ENCODE measurements at places on chromosomes 16 and 17.
A peak's percentile ranks its signal among the peaks of the same experiment; 100 is the strongest.

DNA sequence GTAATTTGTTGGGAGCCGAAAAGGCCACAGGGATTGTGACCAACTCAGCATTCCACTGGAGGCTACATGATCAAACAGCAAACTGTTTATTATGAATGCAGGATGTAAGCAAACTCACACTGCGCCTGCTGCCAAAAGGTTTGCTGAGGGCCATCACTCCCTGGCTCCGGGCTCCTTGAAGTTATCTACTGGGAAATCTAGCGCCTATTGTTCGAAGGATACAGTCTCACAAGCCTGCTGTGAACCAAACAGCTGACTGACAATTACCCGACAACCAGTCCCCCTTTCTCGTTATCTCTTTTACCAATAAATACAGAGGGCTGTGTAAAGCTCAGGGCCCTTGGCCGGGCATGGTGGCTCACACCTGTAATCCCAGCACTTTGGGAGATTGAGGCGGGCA is 52.5 kb downstream of the BCL7C start:
- DNase-seq: no peak

- no peak for DNase-seq
Observed at GRCh38 chr16:15803618-15804017, 53.2 kb downstream of the MYH11 start.

- no peak for DNase-seq
Observed at GRCh38 chr17:58702045-58702476, 9.7 kb downstream of the RAD51C start.

DNA sequence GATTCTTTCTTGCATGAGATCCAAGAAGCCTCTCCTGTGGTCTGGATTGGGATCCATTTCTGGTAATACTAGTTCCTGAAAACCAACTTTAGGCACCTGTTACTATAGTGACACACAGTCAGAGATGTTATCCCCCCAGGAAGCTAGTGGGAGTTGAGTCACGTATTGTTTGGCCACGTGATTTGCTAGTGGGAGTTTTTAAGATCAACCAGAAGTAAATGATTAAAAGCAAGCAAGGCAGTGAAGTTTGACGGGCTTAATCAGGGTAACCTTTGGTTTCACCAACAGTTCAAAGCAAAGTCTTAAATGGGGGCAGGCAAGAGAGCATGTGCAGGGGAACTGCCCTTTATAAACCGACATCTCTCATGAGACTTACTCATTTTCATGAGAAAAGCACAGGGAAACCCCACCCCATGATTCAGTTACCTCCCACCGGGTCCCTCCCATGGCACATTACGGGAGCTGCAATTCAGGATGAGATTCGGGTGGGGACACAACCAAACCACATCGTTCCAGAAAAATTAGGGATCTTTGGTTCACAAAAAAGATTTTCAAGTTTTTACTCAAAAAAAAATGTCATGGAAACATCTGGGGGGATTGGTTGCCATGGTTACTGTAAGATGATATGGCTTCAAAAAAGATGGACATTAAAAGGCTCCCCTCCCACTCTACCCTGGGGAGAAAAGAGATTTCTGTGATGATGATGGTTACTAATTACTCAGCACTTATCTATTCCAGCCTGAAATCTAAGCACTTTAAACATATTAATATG is 483.1 kb upstream of the ERCC4 start:
- no peak for DNase-seq

GRCh38 chr17:7781429-7781828 is 52.6 kb upstream of the KDM6B start:
- no peak for DNase-seq

DNA sequence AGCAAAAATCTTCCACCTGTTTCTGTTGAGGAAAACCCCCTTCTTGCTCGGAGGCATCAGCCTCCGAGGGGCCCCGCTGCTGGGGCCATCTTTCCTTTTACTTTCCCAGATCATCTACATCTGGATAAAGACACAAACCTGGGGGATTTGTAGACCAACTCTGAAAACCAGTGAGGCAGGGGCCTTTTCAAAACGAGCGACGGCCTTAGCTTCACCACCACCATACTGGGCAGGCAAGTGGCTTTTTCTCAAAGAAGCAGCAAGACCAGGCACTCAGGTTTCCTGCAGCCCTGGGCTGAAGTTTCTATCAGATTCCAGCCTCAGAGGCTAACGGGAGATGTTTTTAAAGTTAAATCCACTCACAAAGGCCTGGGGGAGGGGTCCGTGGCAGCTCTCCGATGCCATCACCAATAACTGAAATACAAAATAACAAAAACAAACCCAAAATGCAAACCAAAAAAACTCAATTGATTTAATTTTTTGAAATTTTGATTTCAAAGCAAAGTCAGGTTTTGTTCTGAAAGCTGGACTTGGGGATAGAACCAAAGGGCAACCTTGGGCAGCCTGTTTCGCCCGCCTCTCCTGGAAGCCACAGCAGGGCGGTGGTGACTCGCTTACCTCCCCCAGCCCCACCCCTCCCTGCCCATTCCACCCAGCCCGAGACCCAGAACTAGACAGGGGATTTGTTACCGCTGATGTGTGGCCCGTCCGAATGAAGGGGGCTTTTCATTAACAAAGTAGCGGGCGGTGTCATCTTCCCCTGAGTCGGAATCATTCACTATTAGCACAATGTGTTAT is 55.8 kb downstream of the SALL1 start:
- DNase-seq: no peak

- no peak for DNase-seq
Observed at GRCh38 chr17:5825717-5826330, 241.5 kb upstream of the NLRP1 start.

DNA sequence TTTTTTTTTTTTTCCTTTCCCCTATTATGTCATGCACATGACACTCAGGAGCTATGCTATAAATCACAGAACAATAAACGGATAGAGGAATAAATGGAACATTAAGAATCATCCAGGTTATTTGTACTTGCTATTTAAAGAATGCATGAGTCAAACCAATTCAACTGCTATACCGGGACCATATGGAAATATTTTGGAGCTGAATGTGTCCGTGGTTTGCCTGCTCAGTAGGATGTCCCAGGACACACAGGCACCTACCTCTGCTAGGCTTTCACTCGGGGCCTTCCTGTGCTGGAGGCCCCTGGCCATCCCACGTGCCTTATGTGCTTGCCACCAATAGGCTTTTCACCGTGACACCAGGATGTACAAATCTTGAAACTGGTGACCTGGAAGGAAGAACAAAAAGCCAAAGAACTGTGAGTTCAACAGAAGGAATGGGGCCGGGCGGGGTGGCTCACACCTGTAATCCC is 15.3 kb upstream of the SEC14L1 start:
- peak; percentile 24 for DNase-seq

- no peak for DNase-seq
Observed at GRCh38 chr16:86576591-86577313, 1.6 kb upstream of the FOXL1 start.

DNA sequence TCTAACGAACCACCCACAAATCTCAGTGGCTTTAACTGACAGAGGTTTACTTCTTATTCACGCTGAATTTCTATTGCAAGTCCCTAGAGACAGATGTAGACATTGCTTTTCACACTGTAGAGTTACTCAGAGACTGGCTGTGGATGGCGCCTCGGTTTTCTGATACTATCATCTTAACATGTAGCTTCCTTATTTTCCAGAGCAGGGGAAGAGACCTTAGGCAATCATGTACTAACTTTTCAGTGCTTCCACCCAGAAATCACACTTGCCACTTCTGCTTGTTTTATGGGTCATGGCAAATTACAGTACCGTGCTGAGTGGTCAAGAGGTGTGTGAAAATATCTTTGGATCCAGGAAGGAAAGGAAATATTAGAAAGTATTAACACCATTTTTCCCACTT is 65.4 kb downstream of the MAF start:
- DNase-seq: no peak

DNA sequence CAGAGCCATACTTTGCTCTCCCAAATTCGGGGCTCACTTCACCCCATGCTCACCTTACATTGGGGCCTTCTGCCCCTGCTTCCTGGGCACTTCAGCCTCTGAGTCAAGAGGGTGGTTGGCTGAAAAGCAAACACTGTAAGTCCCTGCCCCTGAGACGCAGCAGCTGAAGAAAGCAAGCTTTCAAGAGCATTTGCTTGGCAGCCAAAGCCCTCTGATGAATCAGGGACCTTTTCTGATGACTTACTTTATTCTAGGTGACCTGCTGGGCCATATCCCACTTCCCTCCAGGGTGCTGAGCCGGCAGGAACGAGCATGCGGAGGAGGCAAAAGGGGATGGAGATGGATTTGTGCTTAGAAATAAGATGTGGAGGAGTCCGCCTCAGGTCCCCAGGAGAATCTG is 147.0 kb upstream of the TNRC6C start:
- no peak for DNase-seq

- DNase-seq: no peak
Observed at GRCh38 chr17:50629902-50630301, 4.8 kb upstream of the ABCC3 start.

DNA sequence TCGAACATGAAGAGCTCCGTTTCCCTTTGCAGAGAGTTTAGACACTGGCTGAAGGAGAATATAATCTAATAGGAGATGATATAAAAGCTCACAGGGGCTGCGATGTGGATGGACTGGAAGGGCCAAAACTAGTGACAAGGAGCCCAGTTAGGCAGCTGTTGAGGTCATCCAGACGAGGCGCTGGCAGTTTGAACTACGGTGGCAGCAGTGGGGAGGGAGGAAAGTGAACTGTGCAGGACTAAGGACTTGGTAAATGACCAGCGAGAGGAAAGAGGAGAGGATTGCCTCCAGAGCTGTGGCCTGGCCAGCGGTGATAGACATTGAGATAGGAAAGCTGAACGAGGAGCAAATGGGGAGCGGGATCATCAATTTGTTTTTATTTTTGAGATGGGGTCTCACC is 14.6 kb upstream of the YWHAE start:
- DNase-seq: no peak

GRCh38 chr16:82682767-82683166 is 56.0 kb downstream of the CDH13 start:
- DNase-seq: no peak

GRCh38 chr17:68305142-68305541 is 13.8 kb downstream of the ARSG start:
- DNase-seq: no peak

GRCh38 chr16:30355144-30355953 is at the start of gene CD2BP2:
CD2BP2 (minus strand) TSS chr16:30355308; CDS start chr16:30354681, 627 bp downstream.
- DNase-seq: peak; percentile 93

DNA sequence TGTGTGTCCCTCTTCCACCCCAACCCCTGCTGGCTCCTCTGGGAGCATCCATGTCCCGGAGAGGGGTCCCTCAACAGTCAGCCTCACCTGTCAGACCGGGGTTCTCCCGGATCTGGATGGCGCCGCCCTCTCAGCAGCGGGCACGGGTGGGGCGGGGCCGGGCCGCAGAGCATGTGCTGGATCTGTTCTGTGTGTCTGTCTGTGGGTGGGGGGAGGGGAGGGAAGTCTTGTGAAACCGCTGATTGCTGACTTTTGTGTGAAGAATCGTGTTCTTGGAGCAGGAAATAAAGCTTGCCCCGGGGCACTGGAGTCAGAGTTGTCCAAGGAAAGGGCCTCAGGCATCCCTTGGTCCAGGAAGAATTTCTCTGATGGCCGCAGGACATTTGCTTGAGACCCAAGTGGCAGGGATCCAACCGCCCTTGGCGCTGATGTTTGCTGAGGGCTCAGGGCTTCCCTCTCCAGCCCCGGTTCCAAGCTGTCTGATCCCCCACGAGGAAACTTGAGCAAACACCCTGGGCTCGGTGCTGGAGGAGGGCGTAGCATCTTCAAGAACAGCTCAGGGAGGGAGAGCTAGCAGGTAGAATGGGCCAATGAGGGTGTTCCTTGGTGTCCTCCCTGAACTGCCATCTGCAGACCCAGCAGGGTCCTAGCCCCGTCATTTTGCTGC is 4.5 kb downstream of the NXPH3 start:
- no peak for DNase-seq

GRCh38 chr16:56825826-56826225 is 39.2 kb upstream of the SLC12A3 start:
- DNase-seq: no peak

DNA sequence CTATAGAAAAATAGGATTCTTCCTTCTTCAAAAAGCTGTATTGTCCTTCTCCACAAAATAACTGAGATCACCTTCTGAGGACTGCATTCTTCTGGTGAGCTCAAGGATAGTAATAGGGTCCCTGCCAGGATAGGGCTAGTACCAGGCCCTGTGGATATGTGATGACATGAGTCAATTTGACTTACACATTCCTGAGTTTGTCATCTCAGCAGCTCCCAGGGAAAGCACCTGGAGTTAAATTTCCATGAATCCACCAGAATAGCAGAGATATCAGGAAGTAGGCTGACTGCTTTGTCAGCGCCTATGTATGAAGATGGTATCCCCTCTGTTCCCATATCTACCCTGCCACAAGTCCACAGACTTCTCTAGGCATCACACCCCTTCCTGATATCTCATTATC is 225.8 kb downstream of the PMP22 start:
- no peak for DNase-seq

DNA sequence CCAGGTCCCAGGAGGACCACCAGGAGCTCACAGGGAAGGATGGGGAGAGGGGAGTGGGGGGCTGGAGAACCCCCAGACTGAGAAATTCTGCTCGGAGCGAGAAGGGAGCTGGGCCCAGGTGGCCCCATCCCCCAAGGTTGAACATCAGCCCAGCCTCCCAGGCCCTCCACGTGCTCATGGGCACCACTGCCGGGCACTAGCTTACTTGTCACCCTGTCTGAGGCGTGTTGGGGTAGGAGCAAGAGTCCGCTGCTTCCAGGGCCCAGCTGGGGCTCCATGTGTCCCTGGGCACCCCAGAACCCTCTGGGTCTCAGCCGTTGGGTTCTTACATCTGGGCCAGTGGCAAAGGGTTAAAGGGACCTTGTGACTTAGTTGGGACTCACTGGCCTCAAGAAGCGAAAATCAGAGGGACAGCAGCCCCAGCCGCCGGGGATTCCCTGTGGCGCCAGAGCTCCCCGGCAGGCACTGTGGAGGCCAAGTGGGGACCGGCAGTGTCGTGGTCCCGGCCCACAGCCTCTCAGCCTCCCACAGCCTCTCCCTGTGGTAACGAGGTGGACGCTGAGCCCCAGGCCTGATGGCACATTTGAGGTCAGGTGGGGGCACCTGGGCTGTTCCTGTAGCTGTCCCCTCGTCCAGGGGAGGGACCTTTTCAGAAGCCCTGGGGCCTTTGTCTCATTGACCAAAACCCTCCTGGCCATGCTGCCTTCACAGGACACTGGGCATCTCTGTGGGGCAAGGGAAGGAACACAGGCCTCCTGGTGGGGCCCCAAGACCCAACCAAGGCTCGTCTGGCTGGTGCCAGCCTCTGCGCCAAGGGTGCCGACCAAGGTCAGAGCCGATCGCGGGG is 33.7 kb upstream of the CDH15 start:
- no peak for DNase-seq

Data from hematopoietic multipotent progenitor cell treated with erythropoietin and hydrocortisone succinate and interleukin-3 and kit ligand, for 17 days (in vitro differentiated cells).